ENCODE measurements at places on chromosomes 4 and X.

DNA sequence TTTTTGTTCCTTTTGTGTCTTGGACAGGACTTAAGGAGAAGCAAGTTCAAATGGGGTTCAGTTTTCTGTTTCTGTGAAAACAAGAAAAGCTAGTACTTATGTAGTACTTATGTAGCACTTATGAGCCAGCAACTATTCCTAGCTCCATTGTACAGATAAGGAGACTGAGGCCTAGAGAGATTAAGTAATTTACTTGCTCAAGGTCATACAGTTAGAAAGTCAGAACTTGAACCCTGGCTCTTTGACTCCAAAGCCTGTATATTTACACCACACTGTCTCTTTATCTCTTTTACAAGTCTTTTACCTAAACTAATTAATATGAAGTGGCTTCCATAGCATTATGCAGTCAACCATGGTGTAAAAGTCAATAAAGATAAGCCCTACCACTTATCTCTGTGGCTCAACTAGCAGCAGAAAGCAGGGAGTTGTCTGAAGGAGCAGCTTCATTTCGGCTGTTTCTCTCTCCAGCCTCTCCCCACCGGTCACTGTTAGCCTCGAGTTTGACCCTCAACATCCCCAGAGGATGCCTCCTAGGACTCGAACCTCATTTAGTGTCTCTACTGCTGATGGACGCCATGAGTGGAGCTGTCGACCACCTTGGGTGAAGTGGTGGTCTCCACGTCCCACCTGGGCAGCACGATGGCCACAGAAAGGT is 209.9 kb downstream of the SHROOM3 start:
- ATAC-seq: no peak

GRCh38 chrX:14712096-14712495 is 160.8 kb downstream of the FANCB start:
- no peak for ATAC-seq

DNA sequence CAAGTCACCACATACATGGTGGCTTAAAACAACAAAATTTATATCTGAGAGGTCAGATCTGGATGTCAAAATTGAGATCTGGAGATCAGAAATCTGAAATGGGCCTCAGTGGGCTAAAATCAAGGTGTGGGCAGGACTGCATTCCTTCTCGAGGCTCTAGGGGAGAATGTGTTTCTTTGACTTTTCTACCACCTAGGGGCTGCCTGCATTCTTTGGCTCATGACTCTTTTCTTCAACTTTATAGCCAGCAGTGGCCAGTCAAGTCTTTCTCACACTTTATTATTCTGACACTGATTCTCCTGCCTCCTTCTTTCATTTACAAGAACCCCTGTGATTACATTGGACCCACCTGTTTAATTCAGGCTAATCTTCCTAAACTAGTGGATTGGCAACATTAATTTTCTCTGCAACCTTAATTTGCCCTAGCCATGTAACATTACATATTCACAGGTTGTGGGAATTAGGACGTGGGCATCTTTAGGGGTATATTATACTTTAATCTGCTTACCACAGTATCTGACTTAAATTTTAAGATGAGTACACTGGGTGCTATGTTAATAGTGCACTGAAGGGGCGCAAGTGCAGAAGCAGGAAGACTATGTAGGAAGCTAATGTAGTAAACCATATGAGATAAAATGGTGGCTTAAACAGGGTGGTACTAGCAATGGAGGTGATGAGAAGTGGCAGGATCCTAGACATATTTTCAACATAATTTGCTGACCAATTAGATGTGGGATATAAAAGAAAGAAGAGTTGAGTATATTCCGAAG is 188.0 kb downstream of the SLC4A4 start:
- no peak for ATAC-seq

GRCh38 chr4:182202650-182203049 is 40.6 kb upstream of the TENM3 start:
- ATAC-seq: no peak

- ATAC-seq: no peak
Observed at GRCh38 chr4:39521253-39521919, 5.9 kb downstream of the UGDH start.

DNA sequence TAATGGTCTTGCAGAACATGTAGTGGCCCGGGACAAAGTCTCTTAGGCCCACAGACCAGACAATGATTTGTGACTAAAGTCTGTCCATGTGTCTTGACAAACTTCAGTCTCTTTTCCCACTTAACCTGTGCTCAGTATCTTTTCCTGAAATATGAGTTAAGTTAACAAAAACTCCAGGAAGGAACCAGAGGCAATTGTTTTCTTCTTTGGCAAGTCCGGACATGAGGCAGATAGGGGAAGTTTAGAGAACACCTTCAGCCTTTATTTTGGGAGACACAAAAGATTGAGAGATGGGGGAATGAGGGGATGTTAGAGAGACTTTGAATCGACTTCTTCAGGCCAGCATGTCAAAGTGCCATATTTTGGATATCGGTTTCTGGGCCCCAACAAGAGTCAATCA is 80.2 kb upstream of the FRMPD4 start:
- ATAC-seq: no peak

DNA sequence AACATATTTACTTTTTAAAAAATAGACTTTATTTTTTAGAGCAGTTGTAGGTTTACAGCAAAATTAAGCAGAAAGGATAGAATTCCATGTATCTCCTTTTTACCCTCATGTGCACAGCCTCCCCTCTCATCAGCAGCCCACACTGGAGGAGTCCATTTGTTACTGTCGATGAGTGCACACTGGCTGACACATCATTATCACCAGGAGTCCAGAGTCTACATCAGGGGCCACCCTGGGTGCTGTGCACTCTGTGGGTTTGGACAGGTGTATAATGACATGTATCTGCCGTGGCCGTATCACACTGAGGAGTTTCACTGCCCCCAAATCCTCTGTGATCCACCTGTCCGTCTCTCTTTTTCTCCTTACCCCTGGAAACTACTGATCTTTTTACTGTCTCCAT is 26.3 kb downstream of the TBC1D14 start:
- no peak for ATAC-seq

DNA sequence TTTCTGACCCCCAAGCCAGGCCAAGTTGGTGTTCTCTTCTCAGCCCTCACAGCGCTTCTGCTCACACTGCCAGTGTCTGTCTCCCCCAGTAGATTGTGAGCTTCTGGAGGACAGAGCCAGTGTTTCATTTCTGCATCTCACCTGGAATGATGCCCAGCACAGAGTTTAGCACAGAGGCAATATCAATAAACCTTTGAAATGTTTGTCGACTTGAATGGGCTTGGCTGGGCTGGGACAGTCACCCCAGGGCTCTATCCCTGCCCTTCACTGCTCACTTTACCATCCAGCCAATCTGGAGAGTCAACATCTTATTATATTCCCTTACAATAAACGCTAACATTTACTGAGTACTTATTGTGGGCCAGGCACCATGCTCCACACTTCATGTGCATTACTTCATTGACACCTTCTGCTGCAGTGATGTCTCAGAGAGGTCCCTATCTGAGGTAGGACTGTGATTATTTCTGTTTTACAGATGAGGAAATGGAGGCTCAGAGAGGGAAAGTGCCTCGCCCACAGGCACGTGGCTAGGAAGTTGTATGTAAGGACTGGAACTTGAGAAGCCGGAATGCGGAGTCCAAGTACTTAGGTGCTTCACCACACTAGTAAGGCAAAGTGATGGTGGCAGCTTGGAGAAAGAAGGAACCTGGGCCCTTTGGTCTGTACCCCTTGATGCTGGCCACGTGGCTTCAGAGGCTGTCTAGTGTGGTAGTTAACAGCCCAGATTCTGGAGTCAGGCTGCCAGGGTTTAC is 19.5 kb downstream of the EFNB1 start:
- no peak for ATAC-seq

DNA sequence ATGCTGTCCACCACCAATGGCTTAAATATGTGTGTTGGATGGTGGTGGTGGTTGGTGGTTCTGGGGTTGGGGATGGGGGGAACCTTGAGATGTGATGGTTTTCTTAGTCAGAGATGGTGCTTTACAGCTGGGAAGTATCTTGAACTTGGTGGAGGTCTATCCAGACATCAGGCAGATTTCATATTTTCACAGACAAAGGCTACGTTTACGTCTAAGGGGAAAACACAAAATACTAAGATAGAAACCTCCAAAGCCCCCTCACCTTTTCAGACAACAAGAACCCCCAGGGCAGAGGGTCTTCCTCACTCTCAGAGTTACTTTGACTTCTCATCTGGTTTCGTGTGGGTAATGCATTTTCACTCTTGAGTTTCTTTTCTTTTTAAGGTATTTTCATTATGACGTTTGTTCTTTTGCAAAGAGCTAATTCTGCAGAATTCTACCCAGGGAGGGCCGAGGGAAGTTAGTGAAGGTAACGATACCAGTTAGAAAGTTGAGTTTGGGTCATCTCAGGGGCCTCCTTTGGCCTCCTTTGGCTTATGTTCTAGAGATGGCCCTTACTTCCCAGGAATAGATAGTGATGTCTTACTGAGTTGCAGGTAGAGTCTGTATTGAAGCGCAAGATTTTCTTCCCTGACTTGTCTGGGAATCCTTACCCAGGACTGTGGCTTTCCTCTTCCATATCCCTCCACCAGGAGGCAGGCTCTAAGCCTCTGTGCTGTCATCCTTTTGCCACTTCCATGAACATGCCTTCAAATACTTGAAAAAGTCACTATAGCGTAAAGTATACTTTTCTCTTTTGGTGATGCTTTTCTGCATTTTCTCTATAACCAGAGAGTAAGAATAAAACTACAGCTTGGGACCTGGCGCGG is 31.9 kb downstream of the RHOH start:
- peak; percentile 29 for ATAC-seq

DNA sequence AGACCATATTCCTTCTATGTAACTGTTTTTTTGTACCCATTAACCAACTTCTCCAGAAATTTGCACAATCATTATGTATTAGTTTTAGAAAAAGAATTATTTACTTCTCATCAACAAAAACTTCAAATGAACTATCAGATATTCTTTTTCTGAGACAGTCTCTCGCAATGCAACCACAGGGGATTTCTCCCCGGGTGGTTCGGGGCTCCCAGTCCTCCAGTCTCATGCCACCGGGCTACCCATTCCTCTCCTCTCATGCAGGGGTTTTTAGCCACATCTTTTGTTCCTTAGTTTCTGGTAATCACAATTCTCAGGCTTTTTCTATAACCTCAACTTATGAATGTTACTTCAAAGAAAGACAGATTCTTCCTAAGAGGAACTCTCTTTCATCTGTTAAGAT is 46.6 kb upstream of the CLNK start:
- ATAC-seq: no peak

- ATAC-seq: peak; percentile 82
Observed at GRCh38 chr4:121950212-121950679, 1.6 kb downstream of the TRPC3 start.

GRCh38 chr4:121016611-121017010 is 55.7 kb downstream of the NDNF start:
- ATAC-seq: no peak

GRCh38 chr4:132333724-132334047 is 815.4 kb upstream of the PCDH10 start:
- ATAC-seq: no peak

GRCh38 chr4:176825586-176825985 is 32.9 kb upstream of the VEGFC start:
- ATAC-seq: no peak

DNA sequence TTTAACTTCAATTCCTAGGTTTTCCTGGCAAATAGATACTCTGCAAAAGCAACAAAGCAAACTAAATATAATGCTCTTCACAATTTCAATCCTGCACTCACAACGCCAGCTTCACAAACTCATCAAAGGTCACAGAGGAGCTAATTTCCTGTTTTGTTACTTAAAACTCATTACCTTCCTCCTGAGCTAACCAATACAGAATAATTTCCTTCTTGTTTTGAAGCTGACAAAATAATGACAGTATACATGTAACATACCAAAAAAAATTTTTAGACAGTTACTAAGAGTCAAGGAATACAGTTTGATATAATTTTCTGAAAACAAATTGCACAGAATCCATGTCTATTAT is 17.9 kb downstream of the CNOT6L start:
- ATAC-seq: peak; percentile 44

- peak; percentile 10 for ATAC-seq
Observed at GRCh38 chrX:44400588-44400987, 57.1 kb upstream of the EFHC2 start.

GRCh38 chr4:153244969-153245368 is 40.7 kb downstream of the TRIM2 start:
- no peak for ATAC-seq

DNA sequence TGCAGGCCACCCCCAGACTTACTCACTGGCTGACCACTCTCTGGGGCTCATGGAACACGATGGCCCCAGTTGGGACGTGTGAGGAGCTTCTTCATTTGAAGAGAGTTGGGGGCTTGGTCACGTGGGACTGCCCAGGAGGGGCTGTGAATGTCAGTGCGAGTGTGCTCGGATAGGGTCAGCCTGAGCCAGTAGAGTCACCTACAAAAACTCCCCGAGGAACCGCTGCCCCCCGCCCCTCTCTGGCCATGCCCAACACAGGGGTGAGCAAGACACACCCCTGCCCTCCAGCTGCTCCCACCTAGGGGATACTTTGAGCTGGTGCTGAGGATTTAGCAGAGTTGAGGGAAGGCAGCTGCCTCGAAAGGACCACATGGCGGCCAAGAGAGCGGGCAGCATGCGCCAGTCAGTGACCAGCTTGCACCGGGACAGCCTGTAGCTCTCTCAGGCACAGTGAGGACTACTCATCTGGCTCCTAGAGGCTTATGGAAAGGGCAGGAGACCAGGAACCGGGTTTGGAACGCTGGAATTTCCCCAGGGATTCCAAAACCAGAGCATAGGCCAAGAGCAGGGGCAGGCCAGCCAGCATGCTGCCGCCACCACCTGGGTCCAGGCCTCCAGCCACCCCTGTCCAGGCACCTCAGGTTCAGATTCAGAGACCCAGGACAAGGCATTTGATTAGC is 8.4 kb downstream of the PNMA6E start:
- no peak for ATAC-seq

- ATAC-seq: no peak
Observed at GRCh38 chr4:82415922-82416365, 14.3 kb downstream of the HNRNPDL start.

GRCh38 chrX:150118476-150118875 is 180.2 kb upstream of the EOLA2 start:
- no peak for ATAC-seq

DNA sequence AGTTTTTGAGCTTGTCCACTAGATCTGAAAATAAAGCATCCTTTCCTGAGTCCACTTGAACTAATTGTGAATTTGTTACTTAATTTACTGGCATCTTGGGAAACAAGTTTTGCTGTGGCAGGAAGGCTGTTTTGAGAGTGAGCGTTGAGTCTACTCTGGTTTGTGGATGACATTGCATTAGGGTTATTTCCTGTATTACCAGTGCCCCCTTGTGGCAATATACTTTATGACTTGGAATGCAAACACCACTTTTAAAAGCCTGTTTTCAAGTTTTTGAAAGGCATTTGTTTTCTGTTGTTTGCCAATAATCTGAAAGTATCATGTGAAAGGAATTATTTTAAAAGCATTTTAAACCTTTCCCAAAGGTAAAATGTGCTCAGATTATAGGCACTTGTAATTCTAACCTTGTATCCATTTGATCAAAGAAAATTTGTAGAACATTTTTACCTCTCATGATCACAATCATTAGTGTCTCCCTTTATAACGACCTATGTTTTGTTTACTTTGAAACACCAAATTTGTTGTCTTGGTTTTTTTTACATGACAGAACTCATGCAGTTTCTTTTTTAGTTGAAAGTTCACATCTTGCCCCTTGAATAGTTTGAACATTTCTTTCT is 18.0 kb upstream of the CYP2U1 start:
- peak; percentile 64 for ATAC-seq

GRCh38 chr4:75696071-75696470 is 22.9 kb upstream of the G3BP2 start:
- peak; percentile 48 for ATAC-seq
